Lung microvascular endothelial cell (primary cell): ENCODE measurements at places on chromosomes 3 and 15. TPM values are rescaled to one million over a fixed set of nuclear protein-coding genes. Genes with fewer than 3 reads are reported as not detected.

The PRRT3 gene
- total RNA-seq, result 0.44 and 0.60 TPM in 2 replicates

The FANCD2OS gene
- total RNA-seq, result not detected in 2 replicates

DNA sequence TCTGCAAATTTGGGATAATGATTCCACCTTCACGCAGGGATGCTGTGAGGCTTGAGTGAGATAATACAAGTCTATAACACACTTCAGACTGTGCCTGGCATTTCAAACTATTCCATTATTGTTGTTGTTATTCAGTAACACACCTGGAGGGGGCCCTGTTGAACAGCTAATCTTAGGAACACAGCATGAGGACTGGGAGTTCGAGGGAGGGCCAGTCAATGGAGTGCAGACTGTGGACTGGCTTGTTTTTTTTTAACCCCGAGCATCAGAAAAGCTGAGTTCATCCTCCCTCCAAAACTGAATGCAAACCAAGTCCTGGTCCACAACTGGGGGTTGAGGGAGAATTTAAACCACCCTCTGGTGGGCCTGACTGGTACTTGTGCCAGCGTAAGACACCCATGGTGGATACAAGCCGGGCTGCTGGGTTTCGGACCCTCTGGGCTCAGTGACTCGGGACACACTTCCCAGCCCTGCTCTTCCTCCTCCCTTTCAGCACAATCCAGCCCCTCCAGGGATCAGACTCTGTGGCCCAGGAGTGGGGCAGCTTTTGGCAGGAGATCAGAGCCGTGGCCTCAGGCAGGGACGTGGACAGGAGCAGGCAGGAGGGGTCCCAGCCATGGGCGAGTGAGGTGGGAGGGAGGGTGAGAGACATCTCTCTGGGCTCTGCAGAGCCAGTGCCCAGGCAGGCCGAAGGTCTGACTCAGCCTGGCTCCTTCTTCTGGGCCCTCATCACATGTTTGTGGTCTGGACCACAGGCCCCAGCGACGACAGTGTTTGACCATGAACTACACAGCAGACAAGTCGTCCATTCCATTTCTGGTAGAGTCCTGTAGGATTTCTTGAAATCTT lies 36.3 kb upstream of the MEX3B start:
- peak; percentile 29 for DNase-seq

The PLSCR2 gene
- total RNA-seq, result not detected in 2 replicates

The ITPKA gene
- total RNA-seq, result 0.20 and 0.65 TPM in 2 replicates

- DNase-seq, result no peak
These were observed 2.0 kb downstream of the MST1R start for GRCh38 chr3:49901366-49902339.

The ILDR1 gene
- not detected in 2 replicates for total RNA-seq

The ZNF620 gene
- total RNA-seq, result 3.5 and 6.5 TPM in 2 replicates

DNA sequence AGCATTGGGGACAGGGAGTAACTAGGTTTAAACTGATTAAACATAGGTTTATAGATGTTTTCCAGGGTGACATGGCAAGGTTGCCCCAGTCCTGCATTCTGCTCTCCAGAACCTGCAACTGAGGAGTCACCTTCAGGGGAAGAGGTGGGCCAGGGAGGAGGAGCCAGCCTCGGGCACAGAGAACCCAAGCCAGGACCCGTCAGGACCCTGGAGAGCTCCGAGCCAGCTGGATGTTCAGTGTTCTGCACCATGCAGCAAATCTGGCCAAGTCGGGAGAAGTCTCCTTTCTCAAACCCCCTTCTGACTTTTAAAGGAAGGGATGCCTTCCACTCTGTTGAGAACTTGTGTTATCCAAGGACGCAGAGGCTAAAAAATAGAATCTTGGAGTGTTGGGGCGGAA lies 62.1 kb upstream of the SLC6A11 start:
- DNase-seq, result peak; percentile 59

DNA sequence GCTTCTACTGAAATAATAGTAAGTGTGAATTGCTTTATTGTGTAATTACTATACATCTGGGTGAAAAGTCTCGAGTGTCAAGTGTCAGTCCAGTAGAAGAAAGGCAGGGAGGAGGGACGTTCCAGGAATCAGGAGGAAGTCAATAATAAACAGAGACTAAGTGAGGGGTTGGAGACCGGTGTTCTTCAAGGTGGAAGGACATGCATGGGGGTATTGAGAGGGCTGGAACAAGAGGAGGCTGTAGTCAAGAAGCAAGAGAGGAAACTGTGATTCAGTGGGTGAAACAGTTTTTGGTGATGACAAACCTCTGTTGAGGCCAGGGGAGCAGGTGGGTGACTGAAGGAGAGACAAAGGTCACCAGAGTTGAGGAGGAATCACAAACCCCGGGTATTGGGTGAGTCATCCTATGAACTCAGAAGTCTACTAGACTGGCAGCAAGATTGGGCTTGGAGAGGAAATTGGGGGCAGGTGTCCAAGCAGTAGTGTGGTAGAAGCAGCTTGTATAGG lies 11.6 kb upstream of the SCAMP5 start:
- DNase-seq, result no peak

The ROBO2 gene
- total RNA-seq, result not detected in 2 replicates

GRCh38 chr3:19541284-19541683 lies 392.7 kb downstream of the EFHB start:
- no peak for DNase-seq

GRCh38 chr15:90043530-90044010 lies 42.4 kb downstream of the ZNF710 start:
- DNase-seq, result no peak

DNA sequence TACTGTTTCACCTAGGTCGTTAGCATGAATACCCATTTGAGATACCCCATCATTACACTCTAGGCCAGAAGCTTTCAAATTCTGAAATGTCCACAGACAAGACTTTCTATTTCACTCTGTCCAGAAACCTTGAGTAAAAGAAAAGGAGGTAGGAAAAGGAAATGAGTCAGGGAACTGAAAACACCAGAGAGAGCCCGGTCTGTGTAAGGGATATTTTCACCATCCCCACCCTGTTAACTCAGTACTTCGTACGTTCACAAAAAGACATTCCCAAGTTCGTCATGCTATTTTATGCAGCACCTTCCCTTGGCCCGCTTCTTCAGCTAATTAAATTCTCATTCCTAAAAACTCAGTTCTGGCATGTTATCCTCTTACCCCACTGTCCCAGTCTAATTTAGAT lies 89.4 kb upstream of the SOX2 start:
- DNase-seq, result peak; percentile 87

DNA sequence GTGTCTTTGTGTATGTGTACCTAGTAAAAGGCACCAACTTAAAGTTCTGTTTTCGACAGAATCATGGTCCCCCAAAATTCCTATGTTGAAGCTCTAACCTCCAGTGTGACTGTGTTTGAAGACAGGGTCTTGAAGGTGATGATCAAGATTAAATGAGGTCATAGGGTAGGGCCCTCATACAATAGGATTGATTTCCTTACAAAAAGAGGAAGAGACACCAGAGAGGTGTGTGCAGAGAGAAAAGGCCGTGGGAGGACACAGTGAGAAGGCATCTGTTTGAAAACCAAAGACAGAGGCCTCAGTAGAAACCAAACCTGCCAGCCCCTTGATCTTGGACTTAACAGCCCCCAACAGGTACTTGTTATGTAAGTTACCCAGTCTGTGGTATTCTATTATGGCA lies 52.0 kb upstream of the CORO2B start:
- no peak for DNase-seq

The BUB1B gene
- 3.0 and 10.5 TPM in 2 replicates for total RNA-seq

GRCh38 chr15:52528564-52529340 lies at the start of gene MYO5A:
TSS of gene MYO5A (minus strand) at chr15:52528880. CDS start at chr15:52528806, 74 bp downstream.
- peak; percentile 76 for DNase-seq

DNA sequence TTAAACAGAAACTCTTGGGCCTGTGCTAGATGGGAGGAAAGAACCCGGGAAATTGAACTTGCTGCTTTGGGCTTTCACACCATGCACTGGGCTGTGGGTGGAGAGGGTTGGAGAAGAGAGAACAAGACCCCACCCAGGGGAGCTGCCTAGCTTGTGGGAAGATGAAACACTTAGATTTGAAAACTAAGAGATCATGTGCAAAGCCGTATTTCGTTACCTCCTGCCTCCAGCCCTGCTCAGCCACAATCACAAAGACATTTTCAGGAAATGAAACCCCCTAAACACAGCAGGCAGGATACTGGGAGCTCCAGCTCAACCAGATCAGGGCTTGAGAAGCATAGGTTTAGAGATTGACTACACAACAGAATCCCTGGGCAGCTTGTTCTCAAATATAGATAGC lies 183.0 kb upstream of the C2CD4B start:
- DNase-seq, result no peak

DNA sequence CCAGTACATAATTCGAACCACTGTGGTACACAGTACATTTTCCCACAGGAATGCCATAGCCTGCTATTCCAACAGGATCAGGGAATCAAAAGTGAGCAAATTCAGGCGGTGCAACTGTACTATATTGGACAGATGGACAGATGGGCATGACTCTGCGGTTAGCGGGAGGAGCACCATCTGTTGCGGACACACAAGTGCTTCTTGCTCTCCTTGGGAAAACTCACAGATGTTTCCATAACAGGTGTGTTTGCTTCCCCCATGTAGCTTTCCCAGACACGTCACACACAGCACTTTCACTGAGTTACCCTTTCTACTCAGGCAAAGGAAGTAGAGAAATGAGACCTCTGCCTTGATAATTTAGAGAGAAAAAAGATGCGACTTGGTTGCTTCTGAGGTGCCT lies 325.1 kb upstream of the THBS1 start:
- DNase-seq, result no peak

The TIPIN gene
- 4.8 and 5.0 TPM in 2 replicates for total RNA-seq

DNA sequence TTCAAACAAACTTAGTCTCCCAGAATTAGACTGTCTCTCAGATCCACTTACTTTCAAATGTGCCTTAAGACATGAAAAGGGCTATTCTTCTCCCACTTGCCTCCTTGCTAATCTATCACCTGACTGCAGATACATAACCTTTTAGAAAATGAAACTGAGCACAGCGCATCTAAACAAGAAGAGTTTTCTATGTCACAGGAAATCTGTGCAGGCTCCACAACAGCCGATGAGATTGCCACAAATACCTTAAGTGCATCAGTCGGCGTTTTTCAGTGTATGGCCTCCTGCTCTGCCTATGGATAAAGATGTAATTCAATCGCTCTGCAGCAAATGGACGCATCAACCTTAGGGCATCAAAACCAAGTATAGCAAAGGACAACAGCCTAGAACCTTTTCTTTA lies 544.2 kb downstream of the FOXP1 start:
- DNase-seq, result no peak

GRCh38 chr15:43429687-43430086 lies 58.8 kb downstream of the TUBGCP4 start:
- peak; percentile 36 for DNase-seq

DNA sequence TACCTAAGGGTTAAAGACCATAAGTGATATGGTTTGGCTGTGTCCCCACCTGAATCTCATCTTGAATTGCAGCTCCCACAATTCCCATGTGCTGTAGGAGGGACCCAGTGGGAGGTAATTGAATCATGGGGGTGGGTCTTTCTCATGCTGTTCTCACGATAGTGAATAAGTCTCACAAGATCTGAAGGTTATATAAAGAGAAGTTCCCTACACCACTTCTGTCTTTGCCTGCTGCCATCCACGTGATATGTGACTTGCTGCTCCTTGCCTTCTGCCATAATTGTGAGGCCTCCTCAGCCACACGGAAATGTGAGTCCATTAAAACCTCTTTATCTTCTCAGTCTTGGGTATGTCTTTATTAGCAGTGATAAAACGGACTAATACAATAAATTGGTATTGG lies 75.0 kb upstream of the CADPS start:
- DNase-seq, result no peak

The AZI2 gene
- total RNA-seq, result 22.6 and 28.3 TPM in 2 replicates
